ENCODE measurements at places on chromosomes 2 and 18.

DNA sequence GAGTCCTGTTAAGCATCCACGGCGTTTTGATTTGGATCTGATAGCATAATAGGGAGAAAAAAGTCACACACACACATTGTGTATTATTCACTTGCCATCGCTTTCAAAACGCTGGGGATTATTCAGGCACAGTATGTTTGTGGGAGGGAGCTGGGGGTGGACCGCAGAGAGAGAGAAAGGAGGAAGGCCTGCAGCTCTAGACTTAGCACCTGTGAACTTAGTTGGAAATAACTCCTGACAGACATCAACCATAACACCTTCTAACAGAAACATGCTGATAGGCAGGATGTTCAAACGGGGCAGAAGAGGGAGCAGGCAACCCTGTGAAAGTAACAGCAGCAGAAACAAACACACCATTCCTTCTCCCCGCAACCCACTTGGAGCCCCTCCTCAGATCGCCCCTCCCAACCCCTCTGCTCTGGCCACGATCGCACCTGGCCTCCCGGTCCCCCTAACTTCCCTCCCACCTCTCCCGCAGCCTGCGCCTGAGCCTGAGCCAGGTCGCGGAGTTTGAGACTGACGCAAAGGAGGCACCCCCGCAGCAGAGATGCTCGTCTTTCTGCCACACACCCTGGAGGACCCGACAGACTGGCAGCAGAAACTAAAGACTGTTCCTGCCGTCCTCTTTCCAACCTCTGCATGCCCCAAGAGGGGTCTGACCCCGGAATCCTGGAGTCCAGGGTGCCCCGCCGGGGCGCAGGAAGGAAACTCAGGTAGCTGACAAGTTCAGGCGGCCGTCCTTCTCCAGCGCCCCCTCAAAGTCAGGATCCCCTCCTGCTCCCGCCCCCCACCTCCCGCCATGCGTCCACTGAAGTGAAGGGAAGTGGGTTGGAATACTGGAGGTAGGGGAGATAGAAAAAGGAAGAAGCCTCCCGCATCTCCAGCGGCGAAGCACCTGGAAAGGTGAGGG, 738 bp downstream of the CHST9 start:
- no peak for DNase-seq

- DNase-seq = no peak
Observed at GRCh38 chr2:54274781-54275242, 18.8 kb upstream of the TSPYL6 start.

DNA sequence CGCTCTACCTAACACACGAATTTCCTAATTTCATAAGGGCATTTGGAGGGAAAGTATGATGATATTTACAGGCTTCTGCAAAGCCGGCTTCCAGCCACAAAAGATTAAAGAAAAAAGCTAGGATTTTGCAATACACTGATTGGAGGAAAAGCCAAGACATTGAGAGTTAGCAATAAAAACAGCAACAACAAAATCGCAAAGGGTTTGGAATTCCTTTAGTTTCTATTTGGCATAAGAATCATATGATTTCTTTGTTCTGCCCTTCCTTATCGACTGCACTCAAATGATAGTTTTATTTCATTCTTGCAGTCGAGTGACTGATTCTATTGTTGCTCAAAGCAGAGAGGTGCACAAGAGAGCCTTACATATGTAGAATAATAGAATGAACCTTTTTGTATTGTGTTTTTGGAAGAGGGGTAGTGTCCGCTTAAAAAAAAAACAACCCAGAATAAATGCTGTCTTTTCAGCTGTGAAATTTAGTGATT, 3.9 kb upstream of the ZNF532 start:
- DNase-seq = no peak

DNA sequence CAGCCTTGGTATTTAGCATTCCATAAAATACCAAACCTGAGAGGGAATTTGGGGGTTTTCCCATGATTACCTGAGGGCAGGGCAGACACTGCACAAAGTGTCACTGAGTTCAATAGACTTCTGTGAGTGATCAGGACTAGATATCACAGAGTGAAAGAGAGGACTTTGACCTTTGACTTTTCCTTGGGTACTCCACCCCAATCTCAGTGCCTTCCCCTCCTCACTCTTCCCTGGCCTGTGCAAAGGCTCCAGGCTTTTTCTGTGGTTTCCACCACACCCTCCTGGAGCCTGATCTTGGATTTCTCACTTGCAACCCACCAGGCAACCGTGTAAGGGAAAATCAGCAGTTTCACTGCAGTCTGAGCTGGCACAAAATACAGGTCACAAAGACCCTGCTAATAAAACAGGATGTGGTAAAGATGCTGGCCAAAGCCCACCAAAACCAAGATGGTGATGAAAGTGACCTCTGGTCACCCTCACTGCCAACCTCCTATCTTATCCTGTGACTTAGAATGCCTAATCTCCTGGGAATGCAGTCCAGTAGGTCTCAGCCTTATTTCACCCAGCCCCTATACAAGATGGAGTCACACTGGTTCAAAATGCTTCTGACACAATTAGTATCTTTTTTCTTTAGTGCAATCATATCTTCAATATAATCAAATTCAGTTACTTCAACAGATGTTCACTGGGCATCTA, 64.0 kb downstream of the BOD1L2 start:
- DNase-seq = no peak

- no peak for DNase-seq
Observed at GRCh38 chr2:214244847-214245246, 166.0 kb upstream of the VWC2L start.

GRCh38 chr2:195903956-195904355, 164.7 kb downstream of the DNAH7 start:
- DNase-seq = no peak

GRCh38 chr2:191049728-191050639, 36.0 kb upstream of the STAT1 start:
- no peak for DNase-seq

Measured in T-helper 2 cell (primary cell).